ENCODE measurements at places on chromosomes 3 and 15.

- no peak for DNase-seq
These were observed 41.0 kb upstream of the FRMD4B start for GRCh38 chr3:69426967-69427304.

GRCh38 chr3:106263011-106263410 is 394.2 kb upstream of the CBLB start:
- DNase-seq, result no peak

DNA sequence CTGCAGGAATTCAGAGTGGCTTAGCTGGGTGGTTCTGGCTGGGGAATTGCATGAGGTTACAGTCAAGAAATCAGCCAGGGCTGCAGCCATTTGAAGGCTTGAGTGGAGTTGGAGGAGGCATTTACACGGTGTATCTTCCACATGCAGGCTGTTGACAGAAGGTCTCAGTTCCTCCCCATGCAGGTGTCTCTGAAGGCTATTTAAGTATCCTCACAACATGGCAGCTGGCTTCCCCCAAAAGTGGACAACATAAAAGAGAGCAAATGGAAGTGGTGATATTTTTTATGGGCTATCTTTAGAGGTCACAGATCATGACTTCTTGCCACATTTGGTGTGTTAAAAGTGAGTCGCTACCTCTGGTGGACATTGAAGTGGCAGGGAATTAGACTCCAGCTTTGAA is 60.1 kb upstream of the SPRED1 start:
- no peak for DNase-seq

- DNase-seq, result peak; percentile 45
These were observed 1.6 kb downstream of the PTX3 start for GRCh38 chr3:157438194-157438730.

GRCh38 chr3:141422961-141423582 is 54.8 kb downstream of the ZBTB38 start:
- no peak for DNase-seq

DNA sequence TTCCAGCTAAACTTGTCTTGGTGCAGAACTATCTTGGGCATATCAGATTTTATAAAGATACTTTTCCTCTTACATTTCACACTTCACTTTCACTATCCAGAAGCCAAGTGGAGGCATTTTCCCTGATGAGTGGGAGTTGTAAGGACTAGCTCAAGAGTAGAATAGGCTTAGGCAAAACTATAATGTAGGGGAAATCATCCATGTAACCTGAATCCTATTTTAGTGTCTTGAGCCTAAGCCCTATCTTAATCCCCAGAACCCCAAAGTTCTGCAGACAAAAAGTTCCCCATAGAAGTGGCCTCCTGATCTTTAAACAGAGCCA is 42.2 kb upstream of the CD47 start:
- DNase-seq, result no peak

DNA sequence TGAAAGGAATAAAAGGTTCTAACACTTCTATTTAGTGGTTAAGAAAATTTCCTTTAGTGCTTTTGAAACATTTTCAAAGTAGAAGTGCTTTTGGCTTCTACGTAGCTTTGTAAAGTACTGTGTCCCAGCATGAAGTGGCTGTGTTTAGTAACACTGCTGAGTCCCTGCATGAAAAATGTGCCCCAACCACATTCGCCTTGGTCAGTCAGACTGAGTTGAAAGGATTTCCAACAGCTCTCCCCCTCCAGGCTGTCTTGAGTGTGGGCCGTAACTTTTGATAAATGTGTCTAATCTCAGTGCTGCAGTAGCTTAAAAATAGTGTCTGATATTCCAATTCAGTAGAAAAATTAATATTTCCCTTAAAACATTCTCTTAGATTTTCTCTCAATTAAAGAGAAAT is 115.0 kb downstream of the NR1D2 start:
- peak; percentile 56 for DNase-seq

GRCh38 chr3:182284793-182285192 is 508.5 kb upstream of the ATP11B start:
- DNase-seq, result peak; percentile 14

DNA sequence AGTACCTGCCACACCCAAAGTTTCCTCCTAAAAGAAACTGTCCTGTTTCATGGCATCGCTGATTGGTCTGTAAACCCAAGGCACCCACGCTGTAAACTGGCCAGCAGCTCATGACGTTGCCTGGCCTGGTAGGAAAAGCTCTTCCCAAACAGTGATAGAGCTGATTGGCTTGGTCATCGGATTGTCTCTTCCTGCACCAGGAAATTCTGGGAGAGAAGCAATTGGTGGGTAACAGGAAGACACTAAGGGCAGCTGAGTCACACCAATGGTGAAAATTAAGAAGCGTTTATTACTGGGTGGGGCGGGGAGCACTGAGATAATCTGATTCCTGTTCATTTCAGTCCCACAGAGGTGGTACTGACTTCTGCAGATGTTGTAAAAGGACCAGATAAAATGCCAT is 31.0 kb downstream of the KLHL6 start:
- DNase-seq, result no peak

GRCh38 chr15:31471731-31472430 is 145.2 kb downstream of the KLF13 start:
- no peak for DNase-seq

GRCh38 chr3:156964577-156964976 is 138.4 kb downstream of the LEKR1 start:
- DNase-seq, result no peak

- DNase-seq, result peak; percentile 8
These were observed 175.5 kb downstream of the NECTIN3 start for GRCh38 chr3:111246967-111247760.

DNA sequence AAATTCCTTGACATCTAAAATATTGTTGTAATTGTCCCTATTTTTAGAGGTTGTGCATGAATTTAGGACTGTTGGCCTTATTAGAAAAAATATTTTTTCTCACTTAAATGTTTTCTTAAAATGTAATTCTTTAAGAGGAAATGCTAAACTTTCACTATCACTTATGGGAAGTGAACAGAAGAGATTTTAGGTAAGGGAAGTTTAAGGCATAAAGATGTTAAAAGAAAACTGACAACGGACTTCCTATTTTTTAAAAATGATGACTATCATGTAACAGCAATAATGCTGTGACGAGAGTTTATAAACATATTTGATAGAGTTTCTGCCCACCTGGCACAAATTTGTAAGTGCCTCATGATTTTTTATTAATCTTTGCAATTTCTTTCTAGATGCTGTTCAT is 3.1 kb downstream of the C3orf38 start:
- DNase-seq, result no peak

DNA sequence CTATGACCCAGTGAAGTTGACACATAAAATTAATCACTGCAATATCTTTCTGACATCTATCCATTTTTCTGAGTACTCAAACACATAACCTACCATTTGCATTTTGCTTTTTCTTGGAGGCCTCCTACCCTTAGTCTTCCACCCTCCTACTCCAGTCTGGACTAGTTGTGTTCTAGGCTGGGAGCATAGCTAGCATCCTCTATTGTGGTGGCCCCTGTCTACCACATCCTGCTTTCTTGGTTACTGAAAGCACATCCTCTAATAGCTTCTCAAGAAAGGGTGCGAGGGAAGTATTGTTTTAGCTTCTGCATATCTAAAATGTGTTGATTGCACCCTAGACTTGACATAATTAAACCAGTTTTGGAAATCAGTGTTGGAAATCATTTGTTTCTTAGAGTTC is 176.5 kb downstream of the THSD4 start:
- no peak for DNase-seq

GRCh38 chr15:62112616-62113593 is 46.1 kb downstream of the C2CD4A start:
- DNase-seq, result no peak

All from iPS-NIHi11 (cell line).